ENCODE measurements at places on chromosomes 2 and 18.

- DNase-seq, result no peak
Observed at GRCh38 chr2:112159454-112159921, 21.3 kb downstream of the FBLN7 start.

DNA sequence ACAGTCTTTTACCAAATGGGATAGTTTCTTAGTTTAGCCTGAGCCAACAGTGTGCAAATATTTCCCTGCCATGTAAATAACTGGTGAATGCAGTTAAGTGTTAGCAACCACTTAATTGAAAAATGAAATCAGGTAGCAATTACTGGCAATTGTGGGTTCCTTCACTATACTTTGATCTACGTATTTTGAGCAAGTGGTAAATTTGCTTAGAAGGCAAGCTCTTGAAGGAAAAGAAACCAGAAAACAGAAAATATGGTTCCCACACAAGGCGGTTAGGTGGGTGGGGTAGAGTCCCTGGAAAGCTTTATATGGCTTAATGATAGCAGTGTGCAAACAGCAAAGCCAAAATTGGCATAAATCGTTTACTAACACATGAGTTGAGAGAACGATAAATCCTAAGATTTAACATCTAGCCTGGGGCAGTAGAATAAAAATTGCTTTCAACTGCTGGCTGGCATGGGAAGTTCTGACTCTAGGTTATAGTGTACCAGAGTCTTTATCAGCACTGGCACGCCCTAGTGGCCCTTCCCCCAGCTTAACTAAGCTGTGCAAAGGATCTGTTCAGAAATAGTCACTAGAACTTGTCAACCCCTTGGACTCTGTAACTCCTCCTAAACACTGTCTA is 17.0 kb downstream of the SLC9A2 start:
- DNase-seq, result no peak

- no peak for DNase-seq
Observed at GRCh38 chr18:31646332-31647126, 37.9 kb downstream of the B4GALT6 start.

DNA sequence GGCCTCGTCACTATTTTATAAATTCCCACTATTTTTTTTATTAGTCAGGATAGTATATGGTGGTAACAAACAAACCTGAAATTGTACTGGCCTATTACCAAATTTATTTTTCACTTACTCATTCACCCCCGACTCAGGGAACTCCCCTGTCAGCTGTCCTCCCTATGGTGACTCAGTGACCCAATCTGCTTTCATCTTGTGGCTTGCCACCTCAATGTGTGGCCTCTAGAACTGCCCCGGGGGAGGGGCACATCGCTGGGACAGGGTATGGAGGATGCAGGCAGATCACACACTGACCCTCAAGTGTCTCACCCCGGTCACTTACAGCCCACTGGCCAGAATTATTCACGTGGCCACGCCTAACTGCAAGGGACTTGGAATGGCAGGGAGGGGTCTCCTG is 71.6 kb downstream of the ACTR2 start:
- DNase-seq, result peak; percentile 31

DNA sequence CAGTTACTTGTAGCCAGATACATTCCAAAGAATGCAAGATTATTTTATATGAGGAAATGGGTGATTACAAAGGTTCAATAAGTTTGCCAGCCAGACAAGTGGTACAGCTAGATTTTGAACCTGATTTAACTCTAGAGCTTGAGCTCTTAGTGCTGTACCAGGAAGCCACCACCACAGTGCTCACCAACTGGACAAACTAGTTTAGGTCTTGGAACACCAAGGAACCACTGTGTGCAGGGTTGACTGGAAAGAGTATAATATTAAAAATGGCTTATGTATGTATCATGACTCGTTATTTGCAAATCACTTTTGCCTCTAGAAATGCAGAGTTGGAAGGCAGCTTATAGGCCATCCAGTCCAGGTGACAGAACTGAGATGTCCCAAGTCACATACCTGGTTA is 177.2 kb downstream of the TXNL1 start:
- DNase-seq, result no peak

- no peak for DNase-seq
Observed at GRCh38 chr2:118706371-118706770, 141.1 kb downstream of the EN1 start.

DNA sequence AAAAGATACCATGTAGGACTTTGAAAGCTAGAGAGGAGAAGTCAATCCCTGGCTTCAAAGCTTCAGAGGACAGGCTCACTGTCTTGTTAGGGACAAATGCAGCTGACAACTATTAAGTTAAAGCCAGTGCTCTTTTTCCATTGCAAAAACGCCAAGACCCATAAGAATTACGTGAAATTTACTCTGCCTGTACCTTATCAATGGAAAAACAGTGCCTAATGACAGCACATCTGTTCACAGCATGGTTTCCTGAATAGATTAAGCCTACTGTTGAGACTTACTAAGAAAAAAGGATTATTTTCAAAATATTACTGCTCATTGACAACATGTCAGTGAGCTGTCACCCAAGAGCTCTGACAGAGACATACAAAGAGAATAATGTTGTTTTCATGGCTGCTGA is 52.9 kb downstream of the ANKRD12 start:
- no peak for DNase-seq

DNA sequence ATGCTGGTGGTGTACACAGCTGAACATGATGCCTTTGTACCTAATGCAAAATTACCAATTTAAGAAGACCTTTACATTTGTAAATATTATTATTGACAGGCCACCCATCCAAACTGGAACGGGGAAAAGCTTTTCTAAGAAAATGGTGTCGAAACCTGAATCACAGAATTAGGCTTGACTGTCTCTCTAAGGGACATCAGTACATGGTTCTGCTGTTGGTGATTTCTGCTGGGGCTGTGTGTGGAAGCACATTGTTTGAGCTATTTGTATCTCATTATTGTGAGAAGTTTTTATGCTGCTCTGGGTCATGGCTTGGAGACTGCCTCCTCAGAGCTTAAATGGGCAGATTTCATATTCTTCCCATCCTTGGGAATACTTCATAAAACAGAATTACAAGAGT is 420.9 kb upstream of the POU3F3 start:
- DNase-seq, result no peak

GRCh38 chr2:113760400-113760799 is 4.0 kb upstream of the SLC35F5 start:
- no peak for DNase-seq
